Right renal cortex interstitium (tissue), 3 donors: ENCODE measurements at places on chromosomes 2 and 18. TPM values are rescaled to one million over a fixed set of nuclear protein-coding genes. Genes with fewer than 3 reads are reported as not detected.

- no peak for DNase-seq
Measured at GRCh38 chr2:41618754-41619153, 429.1 kb upstream of the PKDCC start.

- DNase-seq: no peak
Measured at GRCh38 chr2:164054651-164055050, 318.8 kb upstream of the FIGN start.

DNA sequence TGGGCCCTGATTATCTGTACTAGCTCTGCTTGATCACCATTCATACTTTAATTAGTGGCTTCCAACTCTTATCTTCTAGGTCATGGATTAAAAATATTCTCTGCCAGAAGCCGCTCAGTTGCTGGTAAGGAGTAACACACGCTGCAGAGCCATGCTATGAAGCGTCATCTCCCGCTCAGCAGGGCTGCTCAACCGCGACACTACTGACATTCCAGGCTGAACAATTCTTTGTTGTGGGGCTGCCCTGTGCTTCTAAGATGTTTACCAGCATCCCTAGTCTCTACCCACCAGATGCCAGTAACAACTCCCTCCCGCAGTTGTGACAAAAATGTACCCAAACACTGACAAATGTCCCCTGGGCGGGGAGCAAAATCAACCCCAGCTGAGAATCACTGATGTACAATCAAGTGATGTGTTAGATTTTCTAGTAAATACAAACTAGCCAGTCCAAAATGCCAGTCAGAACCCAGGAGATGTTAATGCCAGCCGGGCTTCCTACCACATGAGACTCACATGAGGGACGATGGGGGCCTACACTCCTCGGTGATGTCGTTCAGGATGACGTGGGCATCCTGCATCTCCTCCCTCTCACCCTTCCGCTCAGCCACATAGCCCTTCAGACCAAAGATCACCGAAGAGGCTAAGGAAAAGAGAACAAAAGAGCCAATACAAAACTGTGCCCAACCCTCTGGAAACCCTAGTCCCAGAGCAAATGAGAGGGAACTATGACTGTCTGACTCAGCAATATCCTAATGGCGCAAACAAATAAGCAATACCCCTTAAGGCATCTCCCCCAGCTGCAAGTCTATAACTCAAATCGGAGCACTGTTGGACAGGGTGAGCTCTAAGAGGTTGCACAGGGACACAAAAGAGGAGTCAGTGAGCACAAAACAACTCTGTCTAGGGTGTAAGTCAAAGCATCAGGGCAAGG is 15.6 kb downstream of the ILKAP start:
- DNase-seq: no peak

The UBXN2A gene
- polyA plus RNA-seq: 18.2 TPM

DNA sequence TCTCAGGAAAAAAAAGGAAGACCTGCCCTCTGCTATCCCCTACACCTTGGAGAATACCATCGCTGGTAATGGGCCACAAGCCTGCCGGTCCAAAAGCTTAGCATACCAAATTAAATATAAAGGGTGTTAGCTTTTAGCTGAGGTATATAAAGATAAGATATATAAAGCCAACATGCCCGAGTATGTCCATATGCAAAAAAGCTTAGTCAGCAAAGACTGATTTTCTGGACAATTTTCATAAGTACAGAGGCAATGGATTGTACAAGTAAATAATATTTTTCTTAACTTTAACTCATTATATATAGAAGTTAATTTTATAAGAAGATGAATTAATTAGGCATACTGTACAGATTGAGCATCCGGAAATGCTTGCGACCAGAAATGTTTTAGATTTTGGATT is 106.5 kb downstream of the STK39 start:
- no peak for DNase-seq

The PCARE gene
- polyA plus RNA-seq: 0.43 TPM

- DNase-seq: no peak
Measured at GRCh38 chr2:187689372-187689771, 135.1 kb upstream of the TFPI start.

DNA sequence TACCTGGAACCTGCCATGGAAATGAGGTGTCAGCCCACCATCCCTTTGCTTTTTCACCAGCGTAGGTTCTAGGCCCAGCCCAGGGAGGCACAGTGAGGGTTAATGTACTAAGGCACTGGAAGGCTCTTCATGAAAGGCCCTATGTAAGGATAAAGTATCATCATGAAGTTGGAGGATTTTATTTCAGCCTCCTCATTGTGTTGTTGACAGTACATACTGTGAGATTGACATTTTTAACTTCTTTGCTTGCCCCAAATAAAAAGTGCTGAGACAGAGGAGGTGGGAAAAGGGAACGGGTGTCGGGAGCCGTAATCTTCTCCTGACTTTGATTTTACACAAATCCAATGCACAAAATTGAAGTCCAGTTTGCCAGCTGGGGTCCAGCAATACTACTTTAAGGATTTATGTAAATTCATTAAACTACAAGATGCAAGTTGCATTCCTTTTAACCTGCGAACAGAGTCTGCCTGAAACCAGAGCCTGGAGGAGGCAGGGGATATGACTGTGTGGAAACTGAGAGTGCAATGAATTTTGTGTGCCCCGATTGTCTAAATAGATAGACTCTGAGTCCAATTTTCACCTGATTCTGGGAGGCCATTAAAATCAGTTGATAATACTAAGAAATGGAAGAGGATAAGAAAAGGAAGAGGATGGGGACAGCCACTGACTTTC is 5.4 kb upstream of the NCKAP5 start:
- no peak for DNase-seq

The LRRFIP1 gene
- polyA plus RNA-seq: 97.6 TPM

DNA sequence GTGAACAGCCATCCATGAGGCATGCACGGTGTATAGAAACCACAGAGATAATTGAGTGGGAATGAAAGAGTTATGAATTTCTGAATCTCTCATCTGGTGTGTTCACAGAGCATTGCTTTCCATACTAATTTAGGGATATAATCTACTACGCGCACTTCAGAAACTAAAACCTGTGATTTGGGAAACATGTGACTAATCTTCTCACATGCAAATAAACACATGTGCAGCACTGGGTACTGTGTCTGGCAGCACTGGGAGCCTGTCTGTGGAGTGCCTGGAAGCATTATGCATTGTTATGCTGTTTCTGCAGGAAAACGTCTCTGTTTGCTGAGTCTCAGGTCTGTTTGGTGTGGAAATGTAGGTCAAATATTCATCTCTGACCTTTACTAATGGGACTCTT is 287.3 kb downstream of the CMPK2 start:
- no peak for DNase-seq

The COMMD1 gene
- 73.6 TPM for polyA plus RNA-seq

GRCh38 chr2:224807153-224807964 is 91.2 kb upstream of the CCDC195 start:
- no peak for DNase-seq

GRCh38 chr2:64558445-64559081 is 34.4 kb downstream of the AFTPH start:
- DNase-seq: no peak

- DNase-seq: no peak
Measured at GRCh38 chr2:148554459-148555247, 89.9 kb upstream of the EPC2 start.

DNA sequence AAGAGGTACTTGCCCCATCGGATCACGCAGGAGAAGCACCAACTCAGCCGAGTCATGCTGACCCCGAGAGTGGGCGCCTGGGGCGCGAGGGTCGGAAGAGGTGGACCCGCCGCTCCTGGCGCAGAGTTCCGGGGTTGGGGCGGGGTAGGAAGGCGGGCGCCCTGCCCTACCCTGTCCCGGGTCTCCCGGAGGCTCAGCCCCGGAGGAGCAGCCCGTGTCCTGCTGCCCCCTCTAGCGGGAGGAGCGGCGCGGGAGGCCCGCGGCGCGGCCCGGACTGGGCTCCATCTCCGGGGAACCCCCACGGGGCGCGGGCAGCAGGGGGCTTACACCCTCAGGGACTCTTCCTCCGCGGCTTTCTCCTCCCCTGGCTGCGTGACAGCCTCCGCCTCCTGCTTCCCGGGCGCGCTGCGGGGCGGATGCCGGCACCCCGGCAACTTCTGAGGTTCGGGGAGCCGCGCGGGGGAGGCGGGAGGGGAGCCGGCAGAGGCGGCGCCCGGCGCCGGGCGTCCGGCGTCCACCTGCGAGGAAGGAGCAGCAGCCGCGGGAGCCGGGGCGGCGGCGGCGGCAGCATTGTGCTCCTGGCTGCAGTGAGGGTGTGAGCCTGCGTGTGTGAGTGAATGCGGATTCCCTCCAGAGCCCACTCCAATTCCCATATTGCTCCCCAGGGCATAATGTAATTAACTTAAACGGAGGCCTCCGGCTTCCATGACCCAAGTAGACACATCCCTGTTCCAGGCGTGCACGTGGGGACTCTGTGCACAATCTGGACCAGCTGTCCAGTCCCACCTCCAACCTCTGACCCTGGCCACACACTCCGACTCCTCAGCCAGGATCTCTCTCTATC is 7.6 kb upstream of the TNS1 start:
- DNase-seq: no peak

The RAB11FIP5 gene
- polyA plus RNA-seq: 39.9 TPM

DNA sequence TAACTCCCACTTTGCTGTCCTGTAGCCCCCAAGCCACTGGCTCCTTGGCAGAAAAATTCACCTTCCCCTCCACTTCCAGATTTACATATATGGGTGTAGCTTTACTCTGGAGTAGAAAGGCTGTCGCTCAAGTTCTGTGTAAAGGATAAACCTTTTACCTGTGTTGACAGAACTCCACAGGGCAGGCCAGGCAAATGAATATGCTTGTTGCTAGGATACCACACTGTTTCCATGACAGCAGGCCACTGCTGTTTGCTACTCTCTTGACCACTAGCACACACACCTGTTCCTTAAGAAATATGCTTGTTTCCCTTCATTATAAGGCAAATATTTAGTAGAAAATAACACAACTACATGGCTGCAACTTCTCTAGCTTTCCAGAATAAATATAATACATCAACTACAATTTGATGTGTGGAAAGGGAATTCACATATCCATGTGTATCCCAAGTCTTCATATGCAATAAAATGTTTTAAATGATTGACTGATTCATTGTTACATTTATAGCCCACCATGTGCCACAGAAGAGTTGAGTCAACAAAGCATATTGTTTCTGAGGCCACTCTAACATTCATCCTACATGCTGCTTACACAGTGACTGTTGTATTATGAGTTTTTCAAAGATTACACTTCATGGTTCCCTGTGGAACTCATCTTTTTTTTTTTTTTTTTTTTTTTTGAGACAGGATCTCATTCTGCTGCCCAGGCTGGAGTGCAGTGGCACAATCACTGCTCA is 56.2 kb upstream of the ROCK1 start:
- no peak for DNase-seq

- DNase-seq: no peak
Measured at GRCh38 chr2:73914667-73915066, 12.0 kb upstream of the DGUOK start.
